ENCODE measurements at places on chromosomes 1 and 21.

GRCh38 chr1:219419860-219420259, 193.0 kb downstream of the ZC3H11B start:
- no peak for DNase-seq

- no peak for DNase-seq
These were observed 232.9 kb upstream of the SGIP1 start for GRCh38 chr1:66300972-66301451.

GRCh38 chr21:22132358-22133071, 1134.3 kb downstream of the NCAM2 start:
- no peak for DNase-seq

GRCh38 chr1:184665360-184665759, 89.3 kb downstream of the EDEM3 start:
- DNase-seq: no peak

- no peak for DNase-seq
These were observed 7.4 kb downstream of the DNAJC11 start for GRCh38 chr1:6694121-6694713.

DNA sequence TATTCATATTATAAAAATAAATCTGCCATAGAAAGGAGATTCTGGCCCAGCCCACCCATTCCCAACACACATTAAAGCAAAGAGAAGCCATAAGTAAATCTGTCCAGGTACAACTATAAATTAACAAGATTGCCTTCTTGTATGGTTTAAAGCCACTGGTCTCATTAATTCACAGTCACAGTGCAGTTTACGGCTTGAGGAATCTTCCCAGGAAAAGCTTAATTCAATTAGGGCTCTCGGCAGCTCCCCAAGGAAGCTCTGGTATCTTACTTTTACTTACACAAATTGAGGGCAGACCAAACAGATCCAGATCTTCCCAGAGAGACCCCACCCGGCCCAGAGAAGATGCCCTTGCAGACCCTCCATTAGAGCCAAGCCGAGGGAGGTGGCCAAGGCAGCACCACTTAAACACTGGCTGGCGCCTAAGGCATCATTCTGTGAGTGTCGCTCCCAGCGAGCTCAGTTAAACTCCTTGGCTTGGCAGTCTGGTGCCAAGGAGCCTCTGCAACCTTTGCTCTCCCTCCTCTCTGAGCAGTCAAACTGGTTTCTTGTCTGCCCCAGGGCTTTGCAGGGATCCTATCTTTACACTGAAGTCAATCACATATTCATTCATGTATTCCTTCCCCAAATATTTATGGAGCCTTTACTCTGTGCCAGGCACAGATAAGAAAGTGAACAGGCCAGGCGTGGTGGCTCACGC, 10.7 kb downstream of the SLC9A1 start:
- DNase-seq: no peak

Measured in stimulated activated CD4-positive, alpha-beta T cell treated with anti-CD3 and anti-CD28 coated beads, TNF-alpha, amount 100 ng/mL, for 4 hours (primary cell).